ENCODE measurements at places on chromosomes 1 and 21.

DNA sequence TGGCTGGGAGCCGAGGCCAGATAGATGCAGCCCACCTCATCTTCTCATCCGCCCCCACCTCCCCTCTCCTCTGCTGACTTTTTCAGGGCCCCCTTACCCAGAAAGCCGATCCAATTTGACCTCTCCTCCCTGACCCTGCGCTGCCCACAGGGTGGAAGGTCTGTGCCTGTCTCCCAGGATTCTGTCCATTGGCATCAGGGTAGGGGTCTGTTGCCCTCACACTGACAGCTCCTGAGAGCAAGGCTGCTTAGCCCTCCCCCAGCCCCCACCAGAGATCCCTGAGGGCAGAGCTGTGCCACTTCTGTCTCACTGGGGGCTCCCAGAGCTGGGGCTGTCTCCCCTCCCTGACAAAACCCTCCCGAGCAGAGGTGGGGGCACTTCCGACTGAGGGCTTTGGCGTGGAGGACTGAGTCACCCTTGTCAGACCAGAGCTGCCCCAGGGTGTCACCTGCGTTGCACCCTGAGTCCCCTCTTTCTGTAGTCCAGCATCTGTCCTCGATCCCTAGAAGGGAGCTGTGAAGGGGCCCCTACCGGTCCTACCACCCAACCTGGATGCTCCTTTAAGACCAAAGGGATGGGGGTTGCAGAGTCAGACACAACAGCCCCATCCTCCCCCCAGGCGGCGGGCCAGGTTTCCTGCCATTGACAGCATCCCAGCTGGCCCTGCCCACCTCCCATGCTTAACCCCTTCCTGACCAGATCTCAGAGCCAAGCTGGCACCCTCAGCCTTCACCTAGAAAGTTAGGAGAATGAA is 2.4 kb upstream of the FAM110D start:
- DNase-seq = no peak

GRCh38 chr1:244758708-244759107 is 76.8 kb upstream of the COX20 start:
- no peak for DNase-seq

DNA sequence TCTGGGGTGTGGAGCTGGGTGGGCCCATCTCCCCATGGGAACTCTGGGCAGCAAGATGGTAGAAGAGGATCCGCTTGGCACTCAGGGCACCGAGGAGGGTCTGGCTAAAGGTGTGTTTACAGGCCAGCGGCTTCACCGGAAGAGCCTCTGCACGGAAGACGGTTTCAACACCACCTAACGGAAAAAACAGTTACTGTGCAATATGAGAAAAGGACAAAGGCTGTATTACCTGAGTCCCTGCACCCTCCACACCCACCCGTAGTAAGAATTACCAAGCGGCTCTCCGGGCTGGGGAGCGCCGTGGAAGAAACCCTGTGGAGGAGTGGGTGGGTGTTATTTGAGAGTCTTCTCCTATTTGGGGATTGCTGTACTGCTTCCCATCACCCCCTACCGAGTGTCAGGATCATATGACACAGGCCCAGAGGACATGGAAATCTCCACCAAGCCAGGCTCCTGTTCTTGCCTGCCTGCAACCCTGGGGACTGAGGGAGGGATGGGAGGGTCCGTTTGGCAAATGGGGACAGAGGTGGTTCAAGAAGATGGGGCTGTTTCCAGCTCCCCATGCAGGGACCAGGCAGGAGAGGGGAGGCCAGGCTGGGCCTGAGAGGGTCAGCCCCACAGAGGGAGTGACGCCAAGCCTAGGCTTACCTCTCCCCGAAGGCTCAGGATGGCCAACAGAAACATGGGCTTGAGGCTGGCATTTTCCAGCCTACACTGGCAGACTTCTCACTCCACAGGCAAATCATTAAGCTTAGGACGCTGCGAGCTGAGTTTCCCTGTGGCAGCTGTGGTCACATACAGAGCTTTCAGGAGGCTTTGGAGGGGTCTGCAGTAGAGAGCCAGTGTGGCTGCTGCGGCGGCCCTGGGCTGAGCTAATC is 203.5 kb upstream of the TMEM51 start:
- no peak for DNase-seq

- no peak for DNase-seq
These were observed 14.7 kb downstream of the NIBAN1 start for GRCh38 chr1:184959626-184960025.

Measured in epithelial cell of prostate (primary cell).